ENCODE measurements at places on chromosomes 3 and 15. TPM values are rescaled to one million over a fixed set of nuclear protein-coding genes. Genes with fewer than 3 reads are reported as not detected.

DNA sequence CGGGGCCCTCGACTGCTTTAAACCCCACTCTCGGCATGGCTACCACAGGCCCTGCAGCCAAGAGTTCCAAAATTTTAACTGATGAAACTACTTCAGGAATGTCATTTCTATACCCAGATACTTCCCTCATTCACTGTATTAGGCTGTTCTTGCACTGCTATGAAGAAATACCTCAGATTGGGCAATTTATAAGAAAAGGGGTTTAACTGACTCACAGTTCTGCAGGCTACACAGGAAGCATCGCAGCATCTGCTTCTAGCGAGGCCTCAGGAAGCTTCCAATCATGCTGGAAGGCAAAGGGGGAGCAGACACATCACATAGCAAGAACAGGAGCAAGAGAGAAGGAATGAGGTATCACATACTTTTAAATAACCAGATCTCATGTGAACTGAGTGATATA is 21.6 kb upstream of the ALCAM start:
- H3K4me1 ChIP-seq = no peaks in the 10 kb centered on the region
- H3K27ac ChIP-seq = no peak overlapping the region
- H3K27me3 ChIP-seq = no peaks in the 10 kb centered on the region
- H3K4me3 ChIP-seq = no peak overlapping the region
- no peaks in the 10 kb centered on the region for H3K36me3 ChIP-seq
- DNase-seq = no peak

DNA sequence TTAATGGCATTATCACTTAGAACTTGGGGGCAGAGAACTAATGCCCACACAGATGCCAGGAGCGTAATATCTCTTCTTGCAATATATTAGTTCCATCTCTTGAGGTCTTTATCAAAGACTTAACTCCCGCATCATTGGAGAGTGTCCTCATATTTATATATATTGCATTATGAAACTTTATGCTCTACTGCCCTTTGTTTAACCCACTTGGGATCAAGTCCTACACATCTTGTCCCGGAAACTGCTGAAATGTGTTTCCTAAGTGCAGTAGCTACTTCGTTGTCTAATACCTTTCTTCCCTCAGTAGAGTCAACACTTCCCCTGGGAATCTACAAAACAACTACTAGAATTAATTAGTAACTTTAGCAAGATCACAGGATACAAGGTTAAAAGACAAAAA is 1029.2 kb downstream of the OTOL1 start:
- H3K36me3 ChIP-seq = no peaks in the 10 kb centered on the region
- no peak overlapping the region for H3K27ac ChIP-seq
- H3K4me1 ChIP-seq = peaks cover 14% of the 10 kb centered on the region
- no peak overlapping the region for H3K4me3 ChIP-seq
- H3K27me3 ChIP-seq = no peaks in the 10 kb centered on the region

- DNase-seq = peak; percentile 89
- H3K4me1 ChIP-seq = 0 out of 2 replicates have a peak, but pooled peaks cover 7% of the 10 kb centered on the region
- H3K4me3 ChIP-seq = no peak overlapping the region
Observed at GRCh38 chr15:100338971-100339444, 2.8 kb downstream of the ADAMTS17 start.

DNA sequence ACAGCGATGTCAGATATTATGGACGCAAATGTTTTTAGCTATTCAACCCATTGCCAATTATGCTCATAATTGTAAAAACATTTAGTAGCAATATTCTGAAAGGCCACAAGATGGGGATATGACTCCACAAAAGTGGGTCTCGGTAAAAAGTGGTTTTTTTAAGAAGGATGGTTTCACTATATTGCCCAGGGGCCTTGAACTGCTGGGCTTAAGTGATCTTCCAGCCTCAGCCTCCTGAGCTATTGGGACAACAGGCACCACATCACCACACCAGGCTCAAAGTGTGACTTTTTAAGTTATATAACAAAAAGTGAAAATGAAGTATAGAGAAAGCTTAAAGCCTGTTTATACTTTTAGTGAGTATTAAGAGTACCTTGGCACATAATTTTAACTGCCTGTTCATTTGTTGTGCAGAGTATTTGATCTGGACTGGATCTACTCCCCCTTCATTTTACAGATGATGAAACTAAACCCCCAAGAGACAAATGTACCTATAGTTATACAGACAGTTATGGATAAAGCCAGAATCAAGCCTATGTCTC is 9.4 kb downstream of the NAA50 start:
- H3K4me3 ChIP-seq = no peak overlapping the region
- peak overlapping the region; percentile 26 for H3K27ac ChIP-seq
- H3K4me1 ChIP-seq = peaks cover 32% of the 10 kb centered on the region
- H3K36me3 ChIP-seq = no peaks in the 10 kb centered on the region
- peak; percentile 75 for DNase-seq

AQP9 gene
- not detected for total RNA-seq

- no peaks in the 10 kb centered on the region for H3K4me1 ChIP-seq
- H3K36me3 ChIP-seq = no peaks in the 10 kb centered on the region
- peak overlapping the region; percentile 72 for H3K27ac ChIP-seq
- H3K27me3 ChIP-seq = no peaks in the 10 kb centered on the region
- no peak overlapping the region for H3K4me3 ChIP-seq
Observed at GRCh38 chr3:49500732-49501609, 30.9 kb downstream of the DAG1 start.

GRCh38 chr15:31887246-31887645 is 143.1 kb upstream of the CHRNA7 start:
- H3K4me1 ChIP-seq = no peaks in the 10 kb centered on the region
- H3K27me3 ChIP-seq = no peaks in the 10 kb centered on the region
- DNase-seq = peak; percentile 74
- no peaks in the 10 kb centered on the region for H3K36me3 ChIP-seq

All from GM23338 (cell line).